ENCODE measurements at places on chromosomes 3 and 15. TPM values are rescaled to one million over a fixed set of nuclear protein-coding genes. Genes with fewer than 3 reads are reported as not detected.

Gene CCRL2
- total RNA-seq = 4.4 TPM

GRCh38 chr3:135516143-135516542 is 449.4 kb upstream of the PPP2R3A start:
- no peak for DNase-seq

GRCh38 chr3:61979638-61980037 is 393.7 kb downstream of the FEZF2 start:
- no peak for DNase-seq

- DNase-seq = no peak
These were observed 73.1 kb upstream of the FEZF2 start for GRCh38 chr3:62446337-62446940.

- no peak for DNase-seq
These were observed 36.2 kb downstream of the GLB1 start for GRCh38 chr3:33060609-33061337.

GRCh38 chr3:36212251-36212650 is 168.1 kb upstream of the STAC start:
- no peak for DNase-seq

GRCh38 chr15:53534105-53534839 is 225.2 kb downstream of the WDR72 start:
- no peak for DNase-seq

Data from thoracic aorta (tissue), 2 donors.